ENCODE measurements at places on chromosomes 6 and 20.

GRCh38 chr6:111757342-111757741 lies 115.9 kb downstream of the FYN start:
- no peak for DNase-seq
- H3K4me1 ChIP-seq: peaks cover 85% of the 10 kb centered on the region
- H3K4me3 ChIP-seq: peak overlapping the region; percentile 59
- H3K27me3 ChIP-seq: no peaks in the 10 kb centered on the region
- H3K27ac ChIP-seq: peak overlapping the region; percentile 91

DNA sequence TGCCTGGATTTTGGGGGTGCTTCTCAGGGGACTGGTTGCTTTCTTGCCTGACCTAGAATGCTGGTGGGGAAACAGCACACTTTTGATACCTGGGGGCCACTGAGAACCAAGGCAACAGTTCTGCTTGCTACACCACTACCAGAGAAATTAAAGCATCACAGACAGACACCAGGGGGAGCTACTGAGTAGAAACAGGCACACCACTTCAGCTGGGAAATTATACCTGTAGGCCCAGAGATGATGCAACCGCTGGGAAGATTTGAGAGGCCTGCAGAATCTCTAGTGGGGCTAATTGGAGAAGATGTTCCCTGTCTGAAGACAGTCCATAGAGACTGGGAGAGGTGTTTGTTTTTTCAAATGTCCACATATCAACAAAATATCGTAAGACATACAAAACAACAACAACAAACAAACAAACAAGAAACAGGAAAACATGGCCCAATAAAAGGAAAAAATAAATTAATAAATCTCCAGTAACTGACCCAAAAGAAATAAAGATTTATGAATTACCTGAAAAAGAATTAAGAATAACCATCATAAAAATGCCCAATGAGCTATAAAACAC lies 129.4 kb upstream of the RIN2 start:
- no peak for DNase-seq
- no peaks in the 10 kb centered on the region for H3K27me3 ChIP-seq
- no peaks in the 10 kb centered on the region for H3K36me3 ChIP-seq
- no peak overlapping the region for H3K4me3 ChIP-seq
- H3K4me1 ChIP-seq: no peaks in the 10 kb centered on the region
- no peak overlapping the region for H3K27ac ChIP-seq

DNA sequence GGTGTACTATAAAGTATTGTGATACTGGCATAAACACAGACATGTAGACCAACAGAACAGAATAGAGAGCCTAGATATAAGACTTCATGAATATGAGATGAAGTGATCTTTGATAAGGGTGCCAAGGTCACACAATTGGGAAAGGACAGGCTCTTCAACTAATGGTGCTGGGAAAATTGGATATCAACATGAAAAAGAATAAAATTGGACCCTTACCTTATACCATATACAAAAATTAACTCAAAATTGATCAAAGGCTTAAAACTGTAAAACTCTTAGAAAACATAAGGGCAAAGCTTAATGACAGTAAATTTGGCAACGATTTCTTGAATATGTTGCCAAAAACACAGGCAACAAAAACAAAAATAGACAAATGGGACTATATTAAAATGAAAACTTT lies 44.8 kb upstream of the TRAM2 start:
- no peaks in the 10 kb centered on the region for H3K36me3 ChIP-seq
- no peaks in the 10 kb centered on the region for H3K27me3 ChIP-seq
- no peak for DNase-seq

DNA sequence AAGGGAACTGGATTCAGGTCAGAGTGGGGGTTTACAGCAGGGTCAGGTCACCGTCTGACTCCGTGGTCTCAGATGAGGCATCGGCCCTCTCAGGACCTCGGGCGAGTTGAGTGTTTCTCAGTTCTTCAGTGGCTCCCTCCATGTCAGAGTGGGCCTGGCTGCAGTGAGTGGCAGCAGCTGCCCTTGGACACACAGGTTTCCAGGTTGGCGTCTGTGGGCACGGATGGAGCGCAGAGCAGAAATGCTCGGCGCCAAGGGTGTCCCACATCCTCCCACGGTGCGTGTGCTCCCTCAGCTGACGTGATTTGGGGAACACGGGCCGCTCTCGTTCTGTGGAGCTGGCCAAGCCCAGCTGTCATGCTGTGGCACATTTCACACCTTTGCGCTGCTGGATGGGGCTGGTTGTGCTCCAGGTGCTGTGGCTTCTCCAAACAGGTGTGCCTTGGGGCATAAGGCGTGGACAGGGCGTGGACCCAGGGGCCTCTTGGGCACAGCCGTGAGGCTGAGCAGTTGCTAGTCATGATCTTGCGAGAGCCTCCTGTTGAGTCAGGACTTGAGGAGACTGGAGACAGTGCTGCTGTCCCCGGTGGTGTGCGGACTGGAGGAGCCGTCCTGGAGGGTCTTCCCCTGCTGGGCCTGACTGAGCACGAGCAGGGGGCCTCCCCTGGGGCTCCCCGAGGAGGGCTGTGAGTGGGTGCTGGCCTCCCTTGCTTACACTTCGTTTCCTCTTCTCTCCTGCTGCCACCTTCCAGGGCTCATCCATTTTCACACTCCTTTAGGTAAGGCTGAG lies 9.5 kb upstream of the DNAJC5 start:
- H3K36me3 ChIP-seq: peaks cover 57% of the 10 kb centered on the region
- no peak overlapping the region for H3K4me3 ChIP-seq
- no peak for DNase-seq
- H3K27ac ChIP-seq: no peak overlapping the region

- H3K4me3 ChIP-seq: no peak overlapping the region
- H3K27me3 ChIP-seq: no peaks in the 10 kb centered on the region
- no peaks in the 10 kb centered on the region for H3K36me3 ChIP-seq
Measured at GRCh38 chr20:24489631-24490260, 20.3 kb downstream of the SYNDIG1 start.

GRCh38 chr20:62805155-62805710 lies 598 bp downstream of the OGFR start:
- H3K27ac ChIP-seq: peak overlapping the region; percentile 73
- no peaks in the 10 kb centered on the region for H3K27me3 ChIP-seq
- H3K4me3 ChIP-seq: peak overlapping the region; percentile 81

DNA sequence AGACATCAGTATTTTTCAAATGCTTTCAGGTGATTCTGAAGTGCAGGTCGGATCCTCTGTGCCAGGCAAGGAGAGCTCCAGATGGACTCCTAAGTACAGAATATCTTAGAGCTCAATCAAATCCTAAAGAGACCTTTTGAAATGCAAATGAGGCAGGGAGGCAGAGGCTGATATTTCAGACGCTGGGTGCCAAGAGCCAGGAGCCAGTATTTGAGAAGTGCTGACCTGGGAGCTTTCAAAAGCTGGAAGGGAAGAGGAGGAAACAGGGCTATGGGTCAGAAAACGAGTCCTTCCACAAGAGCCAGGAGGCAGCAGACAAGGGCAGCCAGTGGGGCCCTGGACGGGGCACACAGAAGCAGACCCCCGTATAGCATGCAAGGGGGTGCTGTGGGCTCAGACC lies 46.1 kb upstream of the DSN1 start:
- H3K36me3 ChIP-seq: no peaks in the 10 kb centered on the region
- H3K4me3 ChIP-seq: no peak overlapping the region

DNA sequence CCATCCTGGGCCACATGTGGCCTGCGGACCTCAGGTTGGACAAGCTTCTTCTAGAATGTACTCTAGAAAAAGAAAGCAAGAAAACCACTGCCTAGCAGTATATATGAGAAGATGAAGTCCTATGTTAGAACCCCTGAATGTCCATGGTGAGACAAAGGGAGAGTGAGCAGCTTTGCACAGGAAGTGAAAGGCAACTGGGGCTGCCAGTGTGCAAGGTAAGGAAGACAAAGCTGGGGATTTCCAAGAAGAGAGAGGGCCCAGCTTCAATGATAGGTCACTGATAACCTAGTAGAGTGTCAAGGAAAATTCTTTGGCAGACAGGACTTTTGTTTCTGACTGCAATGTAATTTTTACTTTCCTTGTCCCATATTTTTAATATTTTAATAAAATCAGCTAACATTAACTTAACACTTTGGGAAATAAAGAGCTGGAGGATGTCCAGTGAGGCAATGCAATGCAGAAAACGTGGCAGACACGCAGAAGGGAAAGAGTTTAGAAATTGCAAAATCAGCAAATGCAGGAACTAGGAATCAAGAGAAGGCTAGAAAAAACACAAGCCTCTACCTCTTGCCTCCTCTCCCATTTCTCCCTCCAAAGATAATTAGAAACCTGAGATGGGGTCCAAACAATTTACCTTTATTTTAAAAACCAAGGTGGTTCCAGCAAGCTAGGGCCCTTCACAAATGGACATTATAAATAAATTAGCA lies 47.4 kb downstream of the CYP39A1 start:
- no peaks in the 10 kb centered on the region for H3K4me1 ChIP-seq
- DNase-seq: no peak
- H3K27ac ChIP-seq: no peak overlapping the region
- no peaks in the 10 kb centered on the region for H3K27me3 ChIP-seq

- no peaks in the 10 kb centered on the region for H3K27me3 ChIP-seq
- DNase-seq: no peak
- H3K27ac ChIP-seq: no peak overlapping the region
Measured at GRCh38 chr20:10179574-10180298, 38.9 kb upstream of the SNAP25 start.
